Globus pallidus (tissue), 1 donor: ENCODE measurements at places on chromosomes 2 and 18.
A peak's percentile ranks its signal among the peaks of the same experiment; 100 is the strongest.

- no peak for DNase-seq
Measured at GRCh38 chr2:218008060-218009040, 5.6 kb upstream of the TNS1 start.

DNA sequence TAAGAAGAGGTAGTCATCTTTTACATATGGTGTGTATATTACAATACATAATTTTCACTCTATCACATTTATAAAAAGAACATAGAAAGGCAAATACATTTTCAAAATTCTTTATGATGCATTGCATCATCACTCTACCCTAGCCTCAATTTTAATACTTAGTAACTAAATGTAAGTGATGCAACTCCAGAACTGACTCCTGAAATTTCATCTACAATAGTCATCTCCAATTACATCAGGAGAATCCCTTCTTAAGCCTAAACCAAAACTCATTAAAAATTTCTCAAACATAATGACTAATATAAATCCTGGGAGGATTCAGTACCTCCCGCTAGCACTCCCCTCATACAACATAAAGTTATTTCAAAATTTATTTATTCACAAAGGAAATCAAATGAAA lies 15.9 kb downstream of the TMX3 start:
- no peak for DNase-seq

DNA sequence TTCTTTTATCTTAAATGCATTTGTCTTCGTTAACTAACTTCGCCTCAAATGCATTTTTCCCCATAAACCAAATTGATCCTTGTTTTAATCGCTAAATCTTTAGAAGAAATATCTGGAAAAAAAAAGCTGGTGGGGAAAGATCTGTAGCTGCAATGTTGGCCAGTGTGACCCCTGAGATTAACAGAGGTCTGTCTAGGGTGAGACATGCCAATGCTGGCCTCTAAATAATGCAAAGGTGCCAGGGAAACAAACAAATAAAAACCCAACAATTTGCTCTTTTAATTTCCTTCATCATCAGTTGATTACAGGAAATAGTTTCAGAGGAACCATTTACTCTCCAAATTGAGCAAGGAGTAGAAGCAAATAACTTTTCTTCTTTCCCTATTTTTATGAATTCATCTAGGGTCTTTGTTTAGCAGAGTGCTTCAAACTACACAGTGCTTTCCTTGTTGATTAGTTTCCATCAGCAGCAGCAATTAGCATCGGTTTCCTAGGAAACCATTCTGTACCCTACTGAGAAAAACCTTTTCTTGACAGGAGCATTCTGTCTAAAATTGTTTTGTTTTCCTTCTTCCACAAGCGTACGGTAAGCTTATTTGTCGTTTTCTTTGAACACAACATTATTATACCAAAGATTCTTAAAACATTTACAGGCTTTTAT lies 100.5 kb upstream of the UNC80 start:
- peak; percentile 25 for DNase-seq

DNA sequence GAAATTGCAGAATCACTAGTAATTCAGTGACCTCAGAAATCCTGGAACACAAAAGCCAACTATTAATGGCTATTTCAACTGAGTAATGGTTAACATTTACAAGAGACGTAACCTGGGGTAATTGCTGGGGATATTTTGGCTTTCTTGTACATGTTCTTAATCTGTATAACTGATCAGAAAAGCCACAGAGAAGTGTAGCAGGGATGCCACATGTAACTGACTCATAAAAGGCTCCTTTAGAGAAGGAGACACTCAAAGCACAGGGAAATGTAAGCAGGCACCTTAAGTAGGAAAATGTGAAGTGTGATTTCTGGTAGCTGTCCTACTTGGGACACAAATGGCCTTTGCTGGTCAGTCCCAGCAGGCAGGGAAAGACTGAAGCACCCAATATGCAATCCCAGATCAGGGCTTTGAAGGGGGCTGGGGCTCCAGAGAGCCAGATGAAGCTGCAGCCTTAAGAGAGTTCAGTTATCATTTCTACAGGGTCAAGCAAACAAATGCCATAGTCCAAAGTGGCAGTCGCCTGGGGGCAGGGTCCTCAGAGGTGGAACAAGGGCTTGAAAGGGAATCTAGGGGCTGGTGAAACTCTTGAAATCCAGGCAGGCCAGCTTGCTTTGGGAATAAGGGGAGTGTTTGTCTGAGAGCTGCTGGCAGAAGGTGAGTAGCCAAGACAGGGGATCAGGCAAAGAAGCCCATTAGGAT lies 7.2 kb upstream of the SPOPL start:
- DNase-seq, result no peak

- DNase-seq, result no peak
Measured at GRCh38 chr2:231612109-231612455, 19.4 kb downstream of the TEX44 start.

GRCh38 chr18:22176420-22177326 lies 7.3 kb downstream of the GATA6 start:
- no peak for DNase-seq

- no peak for DNase-seq
Measured at GRCh38 chr2:43557196-43557595, 38.6 kb downstream of the THADA start.

DNA sequence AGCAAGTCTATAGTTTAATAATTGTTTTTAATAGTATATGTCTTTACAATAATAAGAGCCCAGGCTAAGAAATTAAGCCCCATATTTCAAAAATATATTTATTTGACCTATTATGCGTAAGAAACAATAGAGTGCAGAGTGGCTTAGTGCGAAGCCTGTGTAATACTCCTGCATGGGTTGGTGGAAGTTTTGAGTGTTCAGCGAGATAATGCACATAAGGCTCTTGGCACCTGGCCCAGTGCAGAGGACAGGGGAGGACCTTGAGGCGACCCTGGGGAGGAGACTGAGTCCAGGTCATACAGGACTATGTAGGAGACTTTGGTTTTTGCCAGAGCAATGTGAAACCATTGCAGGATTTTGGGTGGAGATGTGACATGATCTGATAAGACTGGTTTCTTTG lies 132.4 kb upstream of the ST6GAL2 start:
- no peak for DNase-seq

GRCh38 chr2:109214651-109215371 lies 85.8 kb downstream of the SH3RF3 start:
- DNase-seq, result no peak
